ENCODE measurements at places on chromosomes 7 and 10. TPM values are rescaled to one million over a fixed set of nuclear protein-coding genes. Genes with fewer than 3 reads are reported as not detected.

The NAT16 gene
- not detected for total RNA-seq

The SLC13A1 gene
- not detected for total RNA-seq

The PIP gene
- not detected for total RNA-seq

The OR2A25 gene
- not detected for total RNA-seq

The AKR1C1 gene
- 321 TPM for total RNA-seq

The CPN1 gene
- not detected for total RNA-seq

The AIMP2 gene
- total RNA-seq, result 39.8 TPM

The GLI3 gene
- 5.1 TPM for total RNA-seq

The HMX3 gene
- not detected for total RNA-seq

The OPN1SW gene
- not detected for total RNA-seq

The RNF32 gene
- total RNA-seq, result 1.1 TPM

The ASAH2 gene
- 1.00 TPM for total RNA-seq

The CASTOR2 gene
- 15.1 TPM for total RNA-seq

The GJC3 gene
- total RNA-seq, result under 0.01 TPM

The SHH gene
- not detected for total RNA-seq

The TAS2R5 gene
- 0.57 TPM for total RNA-seq

The GNB2 gene
- 59.2 TPM for total RNA-seq

The PNLIPRP1 gene
- not detected for total RNA-seq

The HOXA4 gene
- total RNA-seq, result 0.14 TPM

The PTPRE gene
- 1.2 TPM for total RNA-seq

The HOXA5 gene
- 1.4 TPM for total RNA-seq

The BTBD16 gene
- not detected for total RNA-seq

The PARD3 gene
- total RNA-seq, result 50.8 TPM

The MKX gene
- total RNA-seq, result 0.57 TPM

The RPP38 gene
- 10.5 TPM for total RNA-seq

The NSUN5 gene
- total RNA-seq, result 15.2 TPM

The TMEM236 gene
- total RNA-seq, result under 0.01 TPM

The ACTR3C gene
- total RNA-seq, result 1.6 TPM

The PCLO gene
- total RNA-seq, result under 0.01 TPM

The HGF gene
- 462 TPM for total RNA-seq

The CREM gene
- total RNA-seq, result 24.7 TPM

The SPDYE2 gene
- total RNA-seq, result not detected

The EGR2 gene
- total RNA-seq, result 0.14 TPM

The SPACDR gene
- 0.14 TPM for total RNA-seq

The OR2A7 gene
- total RNA-seq, result 0.14 TPM

The PPP1R9A gene
- 0.18 TPM for total RNA-seq

The CCDC3 gene
- 1.3 TPM for total RNA-seq

The TFR2 gene
- total RNA-seq, result 0.14 TPM

The BLNK gene
- total RNA-seq, result 0.28 TPM

The UNCX gene
- not detected for total RNA-seq

The SKAP2 gene
- total RNA-seq, result 8.5 TPM

The HTRA1 gene
- total RNA-seq, result 218 TPM

The CTAGE8 gene
- total RNA-seq, result 0.28 TPM

The UTF1 gene
- not detected for total RNA-seq

The CNPY1 gene
- total RNA-seq, result not detected

The MRC1 gene
- under 0.01 TPM for total RNA-seq

The LRRC18 gene
- not detected for total RNA-seq

The AZGP1 gene
- 0.09 TPM for total RNA-seq

The ATOH7 gene
- not detected for total RNA-seq

The ANKRD7 gene
- total RNA-seq, result 0.92 TPM

The ZNRF2 gene
- 4.6 TPM for total RNA-seq

The CCDC146 gene
- total RNA-seq, result 3.1 TPM

The SHLD2 gene
- 22.0 TPM for total RNA-seq

The TCF7L2 gene
- 4.8 TPM for total RNA-seq

The ZNF727 gene
- total RNA-seq, result 0.28 TPM

The AVL9 gene
- total RNA-seq, result 27.8 TPM
